Fibroblast of skin of abdomen (primary cell): ENCODE measurements at places on chromosomes 7 and 10.

DNA sequence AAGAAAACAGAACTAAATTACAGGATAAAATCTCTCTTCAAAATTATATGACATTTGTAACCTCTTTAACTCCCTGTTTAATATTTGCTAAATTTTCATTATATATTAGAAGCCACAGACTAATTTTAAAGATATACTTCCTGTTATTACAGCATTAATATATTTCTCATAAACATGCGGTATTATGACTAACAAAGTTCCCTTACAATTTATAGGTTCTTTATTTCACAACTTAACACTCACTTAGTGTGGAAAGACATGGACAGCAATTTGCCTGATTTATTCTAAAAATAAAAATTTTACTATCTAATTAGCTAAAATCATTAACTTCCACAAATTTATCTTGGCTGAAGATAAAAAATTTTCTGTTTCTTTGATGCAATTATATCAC is 29.0 kb downstream of the CTNNA3 start:
- no peak for DNase-seq

DNA sequence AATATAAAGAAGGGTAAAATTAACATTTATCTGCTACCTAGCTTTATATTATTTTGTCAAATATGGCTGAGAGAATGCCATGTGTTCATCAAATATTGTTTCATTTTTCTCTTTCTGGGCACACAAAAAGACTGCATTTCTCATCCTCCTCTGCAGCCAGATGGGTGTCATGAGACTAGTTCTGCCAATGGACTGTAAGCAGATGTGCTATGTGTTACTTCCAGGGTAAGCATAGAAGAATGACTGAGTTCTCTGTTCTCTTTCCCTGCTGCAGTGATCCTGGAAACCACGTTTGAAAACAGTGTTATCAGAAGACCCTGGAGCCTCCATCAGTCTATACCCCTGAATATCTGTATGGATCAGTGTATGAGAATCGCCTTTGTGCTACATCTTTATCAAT is 24.1 kb upstream of the SLK start:
- no peak for DNase-seq

DNA sequence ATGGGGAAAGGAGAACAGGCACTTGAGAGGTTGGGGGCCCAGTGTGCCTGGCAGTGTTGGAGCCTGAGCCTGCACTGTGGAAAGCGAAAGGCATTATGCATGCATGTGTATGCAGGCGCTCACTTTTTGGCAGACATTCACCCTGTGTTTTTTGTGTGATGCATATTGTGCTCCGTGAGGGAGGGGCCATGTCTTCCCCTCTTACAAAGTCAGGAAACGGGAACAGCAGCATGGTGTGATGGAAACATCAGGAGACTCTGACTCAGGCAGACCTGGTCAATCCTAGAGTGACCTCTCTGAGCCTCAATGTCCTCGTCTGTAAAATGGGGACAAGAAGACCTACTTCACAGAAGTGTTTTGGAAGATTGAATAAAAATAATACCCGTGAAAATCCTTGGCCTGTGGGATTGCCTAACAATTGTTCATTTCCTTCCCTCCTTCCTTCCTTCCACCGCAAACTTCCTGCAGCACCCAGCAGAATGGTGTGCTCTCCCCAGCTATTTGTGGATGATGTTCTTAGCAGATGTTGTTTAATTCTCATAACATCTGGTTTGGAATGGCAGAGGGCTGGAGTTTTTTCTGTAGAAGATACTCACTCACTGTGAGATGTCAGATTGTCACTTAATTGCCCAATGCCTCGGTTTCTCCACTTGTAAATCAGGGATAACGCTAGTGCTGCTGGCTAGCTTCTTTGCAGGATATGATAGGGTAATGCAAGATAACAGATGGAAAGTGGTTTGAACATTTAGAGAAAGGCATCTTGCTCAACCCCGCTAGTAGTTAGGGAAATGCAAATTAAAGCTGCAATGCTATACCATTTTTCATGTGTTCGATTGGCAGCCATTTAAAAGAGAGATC is 39.8 kb downstream of the CDH23 start:
- no peak for DNase-seq

DNA sequence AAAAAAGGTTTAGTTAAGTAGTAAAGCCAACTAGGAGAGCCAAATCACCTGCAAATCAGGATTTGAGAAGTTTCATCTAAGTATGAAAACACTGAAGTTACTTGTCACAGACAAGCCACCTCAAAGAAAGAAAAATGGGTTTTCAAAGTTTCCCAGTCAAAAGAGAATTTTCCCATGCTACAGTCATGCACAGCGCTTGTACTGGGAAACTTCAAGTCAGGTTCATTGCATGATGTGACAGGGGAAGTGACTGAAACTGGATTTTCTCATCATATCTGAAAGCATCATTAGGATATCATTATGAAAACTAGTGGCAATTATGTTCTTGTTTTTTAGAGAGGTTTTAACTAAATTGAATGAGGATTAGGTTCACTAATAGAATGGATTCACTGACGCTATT is 167.0 kb downstream of the SGMS1 start:
- no peak for DNase-seq

GRCh38 chr7:136652635-136653370 is 215.6 kb upstream of the CHRM2 start:
- peak; percentile 10 for DNase-seq

- no peak for DNase-seq
Observed at GRCh38 chr10:45034301-45034700, 33.6 kb downstream of the ZNF22 start.

GRCh38 chr7:44157116-44158080 is 16.3 kb upstream of the MYL7 start:
- no peak for DNase-seq

GRCh38 chr10:2948127-2948854 is 119.1 kb upstream of the PFKP start:
- DNase-seq = no peak

- DNase-seq = peak; percentile 29
Observed at GRCh38 chr7:95545007-95545615, 51.2 kb downstream of the PDK4 start.

GRCh38 chr7:121872831-121873288 is at the start of gene PTPRZ1:
Gene PTPRZ1, plus strand, starts transcription at chr7:121873161. Its CDS starts 339 bp downstream, at chr7:121873500.
- DNase-seq = peak; percentile 29

- no peak for DNase-seq
Observed at GRCh38 chr10:50857579-50857978, 27.8 kb downstream of the A1CF start.

GRCh38 chr7:54837168-54837567 is 78.2 kb upstream of the SEC61G start:
- no peak for DNase-seq

DNA sequence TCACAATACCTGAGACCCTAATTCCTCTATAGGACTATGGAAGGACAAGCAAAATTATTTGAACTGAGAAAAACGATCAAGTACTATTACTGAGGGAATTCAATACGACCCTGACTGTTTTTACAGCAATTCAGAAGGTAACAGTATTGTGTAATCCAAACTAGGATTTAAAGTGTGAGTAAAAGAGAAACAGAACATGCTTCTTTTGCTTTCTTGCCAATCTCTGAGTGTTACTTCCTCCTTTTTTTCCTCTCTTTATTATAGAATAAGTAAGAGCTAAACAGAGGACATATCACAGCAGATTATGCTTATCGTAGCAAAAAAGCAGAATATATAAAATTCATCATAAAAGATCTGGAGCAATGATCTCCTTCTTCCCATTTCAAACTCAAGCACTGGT is 292.1 kb downstream of the THSD7A start:
- DNase-seq = peak; percentile 20

DNA sequence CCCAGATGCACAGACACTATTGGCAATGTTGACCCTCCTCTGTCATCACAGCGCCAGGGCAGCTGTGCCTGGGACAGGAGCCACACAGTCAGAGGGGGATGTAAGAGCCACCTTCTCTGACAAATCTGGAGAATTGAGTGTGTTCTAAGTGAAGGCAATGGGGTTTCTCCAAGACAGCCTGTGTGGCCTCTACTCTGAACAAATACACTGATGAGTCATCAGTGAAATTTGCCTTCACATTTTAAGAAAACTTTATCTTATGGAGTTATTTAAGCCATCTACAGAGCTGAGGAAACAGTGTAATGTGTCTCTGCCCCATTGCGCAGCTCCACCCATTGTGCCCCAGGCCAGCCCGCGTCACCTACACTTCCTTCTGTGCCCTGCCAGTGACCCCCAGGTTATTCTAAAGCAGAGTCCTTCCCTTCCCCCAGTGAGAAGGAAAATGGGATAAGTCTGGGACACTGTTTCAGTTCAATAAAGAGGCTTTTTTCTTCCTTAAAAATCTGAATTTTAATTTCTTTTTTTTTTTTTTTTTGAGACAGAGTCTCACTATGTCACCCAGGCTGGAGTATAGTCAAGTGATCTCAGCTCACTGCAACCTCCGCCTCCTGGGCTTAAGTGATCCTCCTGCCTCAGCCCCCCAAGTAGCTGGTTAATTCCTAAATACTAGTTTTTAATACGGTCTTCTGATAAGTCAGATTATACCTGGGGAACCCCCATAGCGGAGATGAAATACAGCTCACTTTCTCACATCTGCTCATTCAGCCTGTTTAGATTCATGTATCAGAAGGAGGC is 21.8 kb downstream of the AKR1E2 start:
- DNase-seq = peak; percentile 76

GRCh38 chr10:44177610-44178009 is 207.3 kb downstream of the CXCL12 start:
- no peak for DNase-seq

- DNase-seq = no peak
Observed at GRCh38 chr7:41051535-41051934, 651.4 kb downstream of the INHBA start.

GRCh38 chr10:102764470-102765161 is 20.9 kb downstream of the WBP1L start:
- peak; percentile 53 for DNase-seq

GRCh38 chr7:134943785-134944400 is 42.4 kb upstream of the AGBL3 start:
- DNase-seq = no peak

DNA sequence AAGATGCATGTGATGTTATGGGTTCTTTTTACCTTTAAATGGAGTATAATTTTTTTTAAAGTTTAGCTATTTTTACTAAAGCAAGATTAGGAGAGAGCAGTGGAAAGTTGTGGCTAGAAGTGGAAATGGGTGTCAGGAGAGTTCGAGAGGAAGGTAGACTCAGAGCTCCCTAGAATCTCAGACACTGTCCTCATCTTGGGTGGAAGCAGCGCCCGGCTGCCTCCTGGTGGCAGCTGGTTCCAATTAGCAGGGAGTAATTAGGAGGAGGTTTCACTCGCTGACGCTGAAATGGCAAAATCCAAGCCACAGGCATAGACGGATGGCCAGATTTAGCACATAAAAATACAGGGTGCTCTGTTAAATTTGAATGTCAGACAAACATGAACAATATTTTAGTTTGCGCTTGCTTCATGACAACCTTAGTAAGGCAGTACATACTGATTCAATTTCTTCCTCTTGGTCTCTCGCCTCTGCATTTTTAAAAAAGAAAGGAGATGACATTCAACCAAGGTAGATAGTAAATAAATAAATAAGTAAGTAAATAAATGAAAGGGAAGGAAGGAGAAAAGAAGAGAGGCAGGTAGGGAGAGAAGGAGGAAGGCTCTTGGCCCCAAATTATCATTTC is 58.5 kb downstream of the LGI1 start:
- peak; percentile 80 for DNase-seq

GRCh38 chr7:149598721-149599308 is 101.2 kb upstream of the ZNF746 start:
- DNase-seq = peak; percentile 20
